Hematopoietic multipotent progenitor cell treated with erythropoietin and hydrocortisone succinate and interleukin-3 and kit ligand, for 4 days (in vitro differentiated cells): ENCODE measurements at places on chromosomes 2 and 18.
A peak's percentile ranks its signal among the peaks of the same experiment; 100 is the strongest.

GRCh38 chr18:39406941-39407340 lies 1841.3 kb upstream of the CELF4 start:
- DNase-seq, result no peak

GRCh38 chr2:36427790-36428243 lies 72.2 kb downstream of the CRIM1 start:
- no peak for DNase-seq

DNA sequence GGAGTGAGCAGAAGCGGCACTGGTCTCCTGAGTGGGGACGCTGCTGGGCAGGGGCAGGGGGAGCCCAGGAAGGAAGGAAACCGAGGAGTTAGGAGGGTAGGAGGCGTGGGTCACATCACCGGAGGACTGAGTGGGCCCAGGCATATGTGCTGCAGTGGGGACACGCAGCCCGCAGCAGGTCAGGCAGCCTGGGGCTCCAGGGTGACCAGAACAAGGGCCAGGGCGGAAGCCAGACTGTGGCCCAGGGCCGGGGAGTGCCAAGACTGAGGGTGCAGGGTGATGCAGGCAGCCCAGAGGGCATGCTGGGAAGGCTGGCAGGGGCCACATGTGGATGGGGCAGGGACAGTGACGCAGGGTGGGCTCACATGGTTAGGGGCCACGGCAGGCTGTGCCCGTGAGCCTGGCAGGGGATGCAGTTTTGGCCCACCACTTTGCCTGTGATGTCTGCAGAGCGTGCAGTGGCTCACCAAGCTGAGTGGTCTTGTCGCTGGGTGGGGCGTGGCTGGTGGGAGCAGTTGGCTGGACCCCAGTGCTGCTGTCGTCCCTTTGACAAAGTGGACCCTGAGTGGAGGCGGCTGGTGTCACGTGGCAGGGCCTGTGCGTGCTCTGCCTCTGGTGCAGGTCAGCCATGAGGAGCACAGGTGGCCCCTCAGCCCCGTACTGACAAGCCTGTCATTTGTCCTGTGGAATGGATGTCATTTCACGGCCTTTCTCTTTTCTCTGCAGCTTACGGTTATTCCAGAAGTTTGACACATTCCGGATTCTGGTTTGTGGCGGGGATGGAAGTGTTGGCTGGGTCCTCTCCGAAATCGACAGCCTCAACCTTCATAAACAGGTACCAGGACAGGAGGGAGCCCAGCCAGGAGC lies 87.1 kb downstream of the DGKD start:
- DNase-seq, result no peak

DNA sequence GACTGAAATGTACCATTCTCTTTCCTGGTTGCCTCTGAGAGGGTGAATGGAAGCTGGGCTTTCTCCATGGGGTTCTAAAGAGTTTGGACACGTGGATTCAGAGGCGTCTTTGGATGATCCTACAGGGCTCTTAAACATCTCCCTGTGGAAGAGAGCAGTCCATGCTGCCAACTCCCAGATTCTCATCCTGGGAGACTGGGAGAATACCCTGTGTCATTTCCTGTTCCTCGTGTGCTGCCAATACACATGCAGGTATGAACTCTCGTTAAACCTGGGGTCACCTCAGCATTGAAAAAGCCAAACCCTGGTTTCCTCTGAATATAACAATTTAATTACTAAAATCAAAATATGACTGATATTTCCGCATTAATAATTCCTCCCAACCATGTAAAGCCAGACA lies 73.3 kb upstream of the NT5C1B start:
- no peak for DNase-seq

DNA sequence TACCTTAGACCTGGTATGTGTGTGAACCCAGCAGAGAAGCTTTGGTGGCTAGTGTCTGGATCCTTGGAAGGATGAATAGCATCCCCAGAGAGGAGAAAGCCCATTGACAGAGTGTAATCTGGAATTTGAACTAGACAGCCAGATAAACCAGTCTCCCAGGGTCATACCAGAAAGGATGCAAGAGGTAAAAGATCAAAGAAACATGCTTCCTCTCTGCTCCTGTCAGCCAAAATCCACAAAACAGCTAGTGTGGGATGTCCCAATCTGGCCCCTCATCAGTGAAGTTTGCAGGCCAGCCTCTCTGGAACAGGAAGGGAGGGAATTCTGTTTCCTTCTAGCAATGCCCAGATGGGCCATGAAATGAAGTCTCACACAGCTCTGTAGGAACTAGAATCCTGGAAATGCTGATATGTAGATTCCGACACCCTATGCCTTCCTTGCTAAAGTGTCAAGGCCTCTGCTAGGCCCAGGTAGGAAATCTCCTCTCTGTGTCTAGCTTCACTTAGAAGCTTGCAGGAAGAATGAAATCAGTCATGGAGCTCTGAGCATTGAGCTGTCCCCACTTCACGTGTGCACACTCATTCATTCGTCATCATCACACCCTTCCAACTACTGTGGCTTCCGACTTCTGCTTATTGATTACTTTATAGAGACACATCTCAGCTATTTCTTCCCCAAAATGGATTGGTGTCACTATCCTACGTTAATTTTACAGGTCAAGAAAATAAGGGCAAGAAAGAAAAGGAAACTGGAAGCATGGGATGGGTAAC lies 38.0 kb downstream of the EVA1A start:
- no peak for DNase-seq

DNA sequence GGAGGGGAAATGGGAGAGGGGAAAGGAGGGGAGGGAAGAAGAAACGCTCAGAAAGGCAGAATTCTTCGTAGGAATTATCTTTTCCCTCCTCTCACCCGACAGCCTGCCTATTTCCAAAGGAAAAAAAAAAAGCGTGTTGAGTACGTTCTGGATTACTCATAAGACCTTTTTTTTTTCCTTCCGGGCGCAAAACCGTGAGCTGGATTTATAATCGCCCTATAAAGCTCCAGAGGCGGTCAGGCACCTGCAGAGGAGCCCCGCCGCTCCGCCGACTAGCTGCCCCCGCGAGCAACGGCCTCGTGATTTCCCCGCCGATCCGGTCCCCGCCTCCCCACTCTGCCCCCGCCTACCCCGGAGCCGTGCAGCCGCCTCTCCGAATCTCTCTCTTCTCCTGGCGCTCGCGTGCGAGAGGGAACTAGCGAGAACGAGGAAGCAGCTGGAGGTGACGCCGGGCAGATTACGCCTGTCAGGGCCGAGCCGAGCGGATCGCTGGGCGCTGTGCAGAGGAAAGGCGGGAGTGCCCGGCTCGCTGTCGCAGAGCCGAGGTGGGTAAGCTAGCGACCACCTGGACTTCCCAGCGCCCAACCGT lies at the start of gene GAD1:
Gene GAD1, plus strand, starts transcription at position 384 of the 589 bp plus-strand sequence. CDS start 1,705 bp downstream, outside the sequence.
- peak; percentile 97 for DNase-seq

DNA sequence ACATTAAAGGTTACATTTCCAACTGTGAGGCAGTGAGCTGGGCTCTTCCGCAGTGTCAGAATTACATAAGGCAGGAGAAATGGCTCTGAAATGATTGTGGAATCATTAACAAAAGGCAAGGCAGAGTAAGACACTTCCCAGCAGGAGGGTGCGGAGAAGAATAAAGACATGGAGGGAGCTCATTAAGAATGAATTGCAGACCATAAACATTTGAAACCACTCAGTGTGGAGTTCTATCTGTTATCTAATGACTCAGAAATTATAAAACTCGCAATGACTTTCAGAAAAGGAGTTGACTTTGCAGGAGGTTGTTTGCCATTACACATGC lies 77.0 kb downstream of the SMIM21 start:
- DNase-seq, result no peak

GRCh38 chr2:48948400-48949125 lies 193.0 kb upstream of the LHCGR start:
- DNase-seq, result no peak

- peak; percentile 77 for DNase-seq
These were observed 77.4 kb downstream of the DYSF start for GRCh38 chr2:71530641-71531332.

- no peak for DNase-seq
These were observed 21.3 kb downstream of the PLEK start for GRCh38 chr2:68386365-68386764.

- no peak for DNase-seq
These were observed 187.3 kb downstream of the VAPA start for GRCh38 chr18:10100941-10101701.

DNA sequence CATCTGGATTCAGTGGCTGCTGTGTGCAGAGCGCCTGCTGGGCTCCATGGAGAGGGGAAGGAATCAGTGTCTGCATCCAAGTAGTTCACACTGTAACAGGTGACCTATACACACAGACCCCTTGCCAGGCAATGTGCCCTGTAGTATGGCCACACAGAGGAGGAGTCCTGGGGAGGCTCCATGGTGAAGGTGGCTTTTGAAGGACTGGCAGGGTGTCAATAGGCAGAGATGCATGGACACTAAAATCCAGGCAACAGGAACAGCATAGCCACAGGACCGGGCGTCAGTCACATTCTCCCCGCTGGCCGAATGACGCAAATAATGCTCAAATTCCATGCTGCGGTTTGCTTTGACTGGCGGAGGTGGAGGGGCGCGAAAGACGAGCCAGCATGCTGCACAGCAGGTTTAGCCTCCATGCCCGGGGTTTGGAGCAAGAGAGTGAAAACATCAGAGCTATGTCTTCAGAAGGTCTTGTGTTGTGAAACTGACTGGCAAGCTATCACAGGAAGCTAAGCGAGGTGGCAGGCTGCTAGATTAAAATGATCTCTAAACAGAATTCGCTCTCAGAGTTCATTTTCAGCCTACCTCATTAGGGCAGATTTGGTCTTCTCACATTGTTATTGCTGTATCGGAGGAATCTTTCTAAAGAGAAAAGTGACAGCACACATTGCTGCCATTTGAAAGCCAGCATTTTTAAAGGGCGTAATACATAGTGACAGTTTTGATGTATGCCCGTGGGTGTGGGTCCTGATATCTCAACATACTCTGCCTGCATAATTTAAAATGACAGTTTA lies 1.2 kb upstream of the CHMP1B start:
- DNase-seq, result peak; percentile 68
